Stimulated activated CD8-positive, alpha-beta memory T cell treated with anti-CD3 and anti-CD28 coated beads, Interleukin-4, amount 100 ng/mL, for 1 hour (primary cell): ENCODE measurements at places on chromosomes 1 and 21.

DNA sequence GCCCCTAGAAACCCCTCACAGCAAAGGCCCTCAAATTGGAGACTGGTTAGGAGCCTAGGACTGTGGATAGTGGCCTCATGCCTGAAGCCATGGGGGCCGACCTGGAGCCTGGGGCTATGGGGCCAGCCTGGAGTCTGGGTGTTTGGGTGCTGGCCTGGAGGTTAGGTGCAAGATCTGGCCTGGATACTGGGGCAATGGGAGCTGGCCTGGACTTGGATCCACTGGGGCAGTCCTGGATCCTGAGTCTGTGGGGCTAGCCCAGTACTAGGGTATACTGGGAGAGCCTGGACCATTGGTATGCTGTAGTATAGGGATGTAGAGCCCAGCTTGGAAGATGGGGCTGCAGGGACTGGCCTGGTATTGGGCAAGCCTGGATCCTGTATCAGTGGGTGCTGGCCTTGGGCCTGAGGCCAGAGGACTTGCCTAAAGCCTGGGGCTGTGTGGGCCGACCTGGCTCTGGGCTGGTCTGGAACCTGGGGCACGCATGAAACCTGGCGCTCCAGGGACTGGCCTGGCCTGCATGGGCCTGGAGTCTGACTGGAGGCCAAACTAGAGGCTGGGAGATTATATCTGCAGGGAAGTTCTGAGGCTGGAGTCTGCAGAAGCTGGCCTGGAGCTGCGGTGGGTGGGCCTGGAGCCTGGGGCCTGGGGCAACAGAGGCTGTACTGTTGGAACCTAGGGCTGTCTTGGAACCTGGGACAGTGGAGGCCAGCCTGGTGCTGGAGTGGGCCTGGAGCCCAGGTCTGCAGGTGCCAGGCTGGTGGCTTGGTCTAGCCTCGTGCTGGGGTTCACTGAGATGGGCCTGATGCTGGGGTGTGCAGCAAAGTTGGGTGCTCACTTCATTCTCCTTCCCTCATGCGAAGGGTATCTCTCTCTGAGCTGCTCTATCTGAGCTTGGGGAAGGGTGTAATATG is 12.6 kb upstream of the DENND1B start:
- DNase-seq = no peak

DNA sequence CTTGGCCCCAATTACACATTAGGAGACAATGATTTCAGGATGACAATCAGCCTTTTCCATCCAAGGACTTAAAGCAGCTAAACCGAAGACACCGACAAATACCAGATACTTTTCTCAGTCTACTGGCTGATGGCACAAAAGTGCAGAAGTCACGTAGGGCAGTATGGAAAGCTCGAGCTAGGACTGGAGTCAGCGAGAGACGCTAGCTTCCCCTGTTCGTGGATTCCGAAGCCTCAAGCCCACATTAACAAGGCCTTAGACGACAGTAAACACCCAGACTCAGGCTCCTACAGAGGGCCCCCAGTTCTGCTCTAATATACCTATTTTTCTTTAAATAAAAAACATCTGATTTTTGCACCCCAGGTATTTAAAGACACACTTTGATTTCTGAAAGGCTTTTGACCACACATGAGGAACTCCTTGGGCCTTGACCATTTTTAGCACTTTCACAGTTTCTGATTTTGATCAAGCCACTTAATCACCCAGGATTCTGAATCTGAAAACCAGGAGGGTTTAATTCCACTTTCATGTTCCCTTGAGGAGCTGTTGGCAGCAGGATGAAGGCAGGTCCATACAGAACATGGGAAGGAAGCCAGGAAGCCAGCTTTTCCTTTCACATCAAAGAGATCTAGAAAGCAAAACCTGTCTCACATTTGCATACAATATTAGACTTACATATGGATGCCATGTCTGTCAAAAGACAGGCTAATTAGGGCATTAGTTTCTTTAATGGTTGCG is 204.1 kb downstream of the GABPA start:
- DNase-seq = no peak

DNA sequence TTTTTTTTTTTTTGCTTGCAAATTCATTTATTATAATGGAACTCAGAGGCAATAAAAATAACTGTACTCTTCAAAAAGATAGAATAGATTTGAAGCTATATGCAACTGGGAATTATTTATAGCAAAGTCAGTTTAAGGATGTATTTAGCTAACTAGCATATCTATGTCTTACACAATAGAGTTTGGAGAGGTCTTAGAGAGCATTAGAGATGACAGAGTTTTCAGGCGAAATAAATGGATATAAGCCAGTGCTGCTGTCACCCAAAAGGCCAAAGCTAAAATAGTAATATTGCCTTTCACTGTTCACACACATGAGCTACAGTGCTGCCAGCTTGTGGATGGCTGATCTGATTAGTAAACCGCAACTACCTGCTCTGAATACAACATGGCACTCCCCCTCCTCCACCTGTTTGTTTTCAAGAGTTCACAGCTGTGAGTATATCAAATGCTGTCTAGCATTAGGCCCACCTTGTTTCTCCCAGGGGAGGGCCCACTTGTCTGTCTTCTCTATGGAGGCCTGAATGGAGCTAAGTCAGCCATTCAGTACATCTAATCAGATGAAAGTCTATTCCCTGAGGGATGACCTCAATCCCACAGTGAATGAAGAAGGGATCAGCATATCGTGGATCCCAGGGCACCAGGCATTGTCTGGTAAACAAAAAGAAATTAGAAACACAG is 25.2 kb upstream of the SSX2IP start:
- no peak for DNase-seq

- DNase-seq = no peak
These were observed 85.2 kb downstream of the DRAM2 start for GRCh38 chr1:111054656-111055055.

- DNase-seq = no peak
These were observed 1.2 kb downstream of the CEP170 start for GRCh38 chr1:243253926-243254232.

GRCh38 chr1:202580619-202581018 is 129.6 kb downstream of the SYT2 start:
- no peak for DNase-seq

DNA sequence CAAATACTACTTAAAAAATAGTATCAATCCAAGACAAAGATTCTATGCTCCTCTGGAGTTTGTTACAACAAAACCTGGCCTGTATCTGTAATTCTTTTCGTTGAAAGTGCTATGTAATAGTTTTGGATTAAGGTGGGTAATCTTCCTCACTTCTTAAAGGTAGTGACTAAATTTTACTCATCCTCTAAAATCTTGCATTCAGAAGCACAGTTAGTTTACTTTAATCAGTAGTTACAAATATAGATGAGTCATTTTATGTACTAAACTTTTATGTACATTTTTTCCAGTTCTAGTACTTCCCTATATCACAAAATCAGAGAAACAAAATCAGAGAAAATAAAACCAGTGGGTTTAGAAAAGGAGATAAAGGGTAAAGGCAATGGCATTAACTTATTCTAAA is 51.3 kb downstream of the ZNHIT6 start:
- DNase-seq = no peak

GRCh38 chr1:119974013-119974412 is 77.7 kb upstream of the ADAM30 start:
- no peak for DNase-seq

DNA sequence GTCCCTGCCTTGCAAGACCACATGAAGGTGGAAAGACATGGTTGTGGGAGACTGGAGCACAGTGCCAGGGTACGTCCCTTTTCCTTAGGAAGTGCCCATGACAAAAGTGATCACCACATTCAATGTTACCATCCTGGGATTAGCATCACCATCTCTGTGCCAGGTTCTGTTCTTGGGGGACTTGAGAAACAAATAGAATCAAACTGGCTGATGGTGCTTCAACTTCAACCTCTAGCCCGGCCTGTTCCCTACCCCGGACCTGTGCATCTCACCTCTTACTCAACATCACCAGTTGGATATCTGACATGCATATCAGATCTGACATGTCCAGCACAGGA is 153.3 kb downstream of the GRIK3 start:
- no peak for DNase-seq

DNA sequence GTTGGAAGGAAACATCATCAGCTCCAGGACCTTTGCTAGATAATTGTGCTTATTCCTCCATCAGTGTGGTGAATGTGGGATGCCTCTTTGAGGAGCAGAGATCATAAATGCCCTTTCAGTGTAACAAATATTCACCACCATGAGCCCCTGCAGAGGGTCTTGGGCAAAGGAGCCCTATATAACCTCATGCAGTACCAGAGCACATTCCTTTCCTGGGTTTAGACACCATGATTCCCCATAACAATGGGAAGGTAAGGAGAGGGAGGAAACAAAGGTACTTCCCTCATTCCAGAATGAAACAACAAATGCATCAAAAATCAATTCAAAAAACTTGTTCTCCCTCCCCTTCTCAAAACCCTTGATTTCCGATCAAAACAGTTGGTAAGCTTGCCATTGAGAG is 103.4 kb upstream of the PROX1 start:
- no peak for DNase-seq

- no peak for DNase-seq
These were observed at the start of gene FCRL6 for GRCh38 chr1:159802111-159802510. TSS of gene FCRL6 (plus strand) at chr1:159802360. CDS start at chr1:159802425, 65 bp downstream.

DNA sequence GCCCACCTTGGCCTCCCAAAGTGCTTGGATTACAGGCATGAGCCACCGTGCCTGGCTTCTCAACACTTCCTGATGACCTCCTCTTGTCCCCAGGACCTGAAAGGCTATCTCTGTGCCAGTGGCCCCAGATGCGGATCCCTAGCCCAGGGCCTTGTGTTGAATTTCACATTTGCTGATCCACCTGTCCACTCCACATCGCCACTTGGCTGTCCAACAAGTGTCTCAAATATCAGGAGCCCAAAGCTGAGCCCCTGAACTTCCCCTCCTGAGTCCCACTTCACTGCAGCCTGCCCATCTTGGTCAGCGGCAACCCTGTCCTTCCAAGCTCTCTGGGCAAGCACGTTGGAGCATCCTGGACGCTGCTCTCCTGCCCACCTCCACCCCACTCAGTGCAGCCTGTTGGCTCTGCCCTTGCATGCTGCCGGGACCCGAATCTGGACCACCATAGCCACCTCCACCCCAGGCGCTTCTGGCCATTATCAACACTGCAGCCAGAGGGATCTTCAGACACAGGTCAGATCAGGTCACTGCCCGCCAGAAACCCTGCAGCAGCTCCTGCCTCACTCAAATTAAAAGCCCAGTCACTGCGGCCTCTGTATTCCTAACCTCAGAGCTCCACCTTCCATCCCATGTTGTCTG is 352.5 kb upstream of the VAMP3 start:
- DNase-seq = no peak

GRCh38 chr1:234231061-234231892 is 142.0 kb upstream of the COA6 start:
- DNase-seq = no peak

DNA sequence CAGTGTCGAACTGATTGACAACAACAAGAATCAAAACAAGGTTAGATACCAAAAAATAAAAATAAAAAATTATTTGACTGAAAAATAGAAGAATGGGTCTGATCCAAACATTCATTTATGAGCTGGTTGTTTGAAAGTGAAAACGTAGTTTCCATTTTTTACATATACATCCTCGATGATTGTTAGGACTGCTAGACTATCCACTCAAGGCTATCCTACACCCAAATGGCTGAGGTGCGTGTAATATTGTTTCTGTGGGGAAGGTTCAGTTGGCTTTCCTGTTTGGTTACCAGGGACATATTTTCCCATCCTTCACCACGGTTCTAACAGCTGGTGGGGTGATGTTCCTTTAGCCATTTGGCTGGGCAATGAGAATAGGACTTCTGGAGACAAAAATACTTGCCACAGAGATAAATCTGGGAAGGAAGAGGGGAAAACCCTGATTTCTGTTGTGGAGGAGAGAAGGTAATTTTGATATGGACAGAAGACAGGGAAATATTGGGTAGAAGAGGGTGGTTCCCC is 66.3 kb downstream of the MAP3K7CL start:
- DNase-seq = no peak

DNA sequence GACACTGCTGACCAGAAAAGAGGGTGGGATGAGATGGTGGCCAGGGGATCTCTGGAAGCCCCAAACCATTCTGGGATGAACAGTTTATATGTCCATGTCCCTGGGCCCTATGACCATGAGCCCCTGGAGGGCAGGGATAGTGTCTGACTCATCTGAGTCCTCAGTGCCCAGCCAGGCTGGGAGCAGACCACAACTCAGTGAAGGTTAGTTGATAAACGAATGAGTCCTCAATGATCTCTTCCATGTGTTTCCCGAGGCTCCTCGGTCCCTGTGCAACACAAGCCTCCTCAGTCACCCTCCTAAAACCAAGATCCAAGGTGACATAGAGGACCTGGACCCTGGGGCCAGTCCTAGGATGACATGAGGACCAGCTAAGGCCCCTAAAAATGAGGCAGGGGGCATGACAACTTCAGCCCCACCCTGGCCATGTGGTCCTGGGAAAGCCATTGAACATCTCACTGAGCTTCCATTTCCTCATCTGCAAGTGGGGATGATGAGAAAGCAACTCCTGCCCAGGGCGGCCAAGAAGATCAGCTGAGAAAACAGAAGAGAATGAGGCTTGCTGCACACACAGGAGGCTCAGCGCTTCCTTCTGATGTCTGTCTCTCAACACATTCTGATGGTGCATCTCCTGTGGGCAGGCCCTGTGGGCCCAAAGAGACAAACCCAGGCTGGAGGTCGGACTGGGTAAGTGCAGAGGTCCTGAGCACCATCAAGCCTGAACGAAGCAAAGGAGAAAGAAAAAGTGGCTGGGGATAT is 86.3 kb downstream of the GLIS1 start:
- DNase-seq = no peak
